ENCODE measurements at places on chromosomes 5 and 9.
A peak's percentile ranks its signal among the peaks of the same experiment; 100 is the strongest.

DNA sequence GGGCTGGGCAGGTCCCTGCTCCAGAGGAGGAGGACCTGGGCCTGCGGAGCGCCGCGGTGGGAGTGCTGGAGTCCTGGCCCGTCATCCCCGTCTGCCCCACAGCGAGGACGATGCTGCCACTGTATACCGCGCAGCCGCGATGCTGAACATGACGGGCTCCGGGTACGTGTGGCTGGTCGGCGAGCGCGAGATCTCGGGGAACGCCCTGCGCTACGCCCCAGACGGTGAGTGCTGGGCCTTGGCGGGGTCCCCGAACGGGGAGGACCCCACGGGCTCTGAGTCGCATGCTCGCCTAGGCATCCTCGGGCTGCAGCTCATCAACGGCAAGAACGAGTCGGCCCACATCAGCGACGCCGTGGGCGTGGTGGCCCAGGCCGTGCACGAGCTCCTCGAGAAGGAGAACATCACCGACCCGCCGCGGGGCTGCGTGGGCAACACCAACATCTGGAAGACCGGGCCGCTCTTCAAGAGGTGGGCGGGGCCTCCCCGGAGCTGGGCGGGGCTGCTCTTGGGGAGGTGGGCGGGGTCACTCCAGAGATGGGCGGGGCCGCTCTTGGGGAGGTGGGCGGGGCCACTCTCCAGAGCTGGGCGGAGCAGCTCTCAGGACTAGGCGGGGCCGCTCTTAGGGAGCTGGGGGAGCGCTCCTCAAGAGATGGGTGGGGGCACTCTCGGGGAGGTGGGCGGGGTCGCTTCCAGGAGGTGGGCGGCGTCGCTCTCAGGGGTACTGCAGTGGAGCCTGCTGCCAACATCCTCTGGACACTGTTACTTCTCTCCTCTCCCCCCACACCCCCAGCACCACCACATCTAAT, 13.1 kb downstream of the LRRC26 start:
- no peak for DNase-seq

GRCh38 chr9:126215486-126215885, 111.1 kb upstream of the MVB12B start:
- DNase-seq = no peak

- no peak for DNase-seq
Measured at GRCh38 chr9:118809160-118809625, 560.0 kb downstream of the BRINP1 start.

DNA sequence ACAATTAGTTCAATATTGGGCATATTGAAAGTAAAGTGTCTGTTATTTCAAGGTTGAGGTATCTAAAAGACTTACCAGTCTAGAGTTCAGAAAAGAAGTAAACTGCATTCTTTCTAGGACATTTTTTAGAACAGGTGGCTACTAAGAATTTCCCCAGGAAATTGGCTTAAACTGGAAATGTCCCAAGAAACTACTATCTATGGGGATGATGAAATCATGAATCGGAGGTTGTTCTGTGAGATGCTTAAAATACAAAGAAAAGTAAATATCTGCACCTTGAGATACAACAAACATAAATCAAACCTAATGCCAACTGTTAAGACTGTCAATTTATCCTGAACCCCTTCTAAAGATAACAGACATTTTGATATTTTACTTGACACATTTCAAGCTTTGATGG, 226.5 kb upstream of the NREP start:
- DNase-seq = no peak

DNA sequence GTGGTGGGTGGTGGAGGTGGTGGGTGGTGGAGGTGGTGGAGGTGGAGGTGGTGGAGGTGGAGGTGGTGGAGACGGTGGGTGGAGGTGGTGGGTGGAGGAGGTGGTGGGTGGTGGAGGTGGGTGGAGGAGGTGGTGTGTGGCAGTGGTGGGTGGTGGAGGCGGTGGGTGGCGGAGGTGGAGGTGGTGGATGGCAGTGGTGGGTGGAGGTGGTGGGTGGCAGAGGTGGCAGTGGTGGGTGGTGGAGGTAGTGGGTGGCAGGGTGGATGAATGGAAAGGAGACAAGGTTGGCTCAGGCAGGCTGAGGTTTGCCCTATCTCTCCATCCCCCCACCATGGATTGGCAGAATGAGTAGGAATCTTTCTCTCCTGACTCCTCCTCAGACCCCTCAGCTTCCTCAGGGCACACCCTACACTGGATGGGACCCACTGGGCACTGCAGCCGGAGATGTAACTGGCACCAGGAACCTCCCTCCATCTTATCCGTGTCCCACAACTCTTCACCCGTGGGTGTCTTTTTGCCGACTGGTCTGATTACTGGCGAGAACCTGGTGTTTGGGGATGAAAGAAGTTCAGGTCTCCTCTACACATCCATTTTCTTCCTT, 166.3 kb downstream of the C9orf50 start:
- DNase-seq = no peak

GRCh38 chr5:157245476-157245875, 20.4 kb upstream of the CYFIP2 start:
- DNase-seq = peak; percentile 29

DNA sequence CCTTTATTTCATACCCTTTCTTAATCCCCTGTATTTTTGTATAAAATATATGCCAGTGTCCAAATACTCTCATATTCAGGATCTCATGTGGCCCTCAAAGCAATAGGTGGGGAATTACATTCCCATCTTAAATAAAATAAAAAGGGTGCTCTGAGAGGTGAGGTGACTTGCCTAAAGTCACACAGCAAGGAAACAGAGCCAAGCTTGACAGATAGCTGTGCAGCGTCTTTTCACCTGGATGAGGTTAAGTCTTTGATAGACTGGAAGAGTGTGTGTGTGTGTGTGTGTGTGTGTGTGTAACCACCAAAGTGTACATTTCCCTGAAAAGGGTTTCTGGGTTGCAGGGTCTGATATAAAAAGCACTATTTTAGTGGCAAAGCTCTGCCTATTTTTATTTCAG, 12.4 kb downstream of the MSX2 start:
- no peak for DNase-seq
